ENCODE measurements at places on chromosomes 2 and 18. TPM values are rescaled to one million over a fixed set of nuclear protein-coding genes. Genes with fewer than 3 reads are reported as not detected.

Gene CNDP1
- total RNA-seq = 0.23 TPM

Gene TMEM182
- total RNA-seq = 8.5 TPM

Gene CRYBA2
- not detected for total RNA-seq

Gene NPC1
- 33.9 TPM for total RNA-seq

Gene COLEC12
- 16.8 TPM for total RNA-seq

Gene SAG
- total RNA-seq = 1.4 TPM

Gene UPP2
- total RNA-seq = 0.69 TPM

Gene NXPH2
- total RNA-seq = 19.4 TPM

Gene SULT1C4
- total RNA-seq = 15.5 TPM

Gene LRATD1
- total RNA-seq = 63.2 TPM

Gene C18orf54
- 9.2 TPM for total RNA-seq

Gene XDH
- total RNA-seq = 0.23 TPM

Gene RFX8
- 1.2 TPM for total RNA-seq

Gene CFAP65
- 2.3 TPM for total RNA-seq

Gene EFHD1
- total RNA-seq = 3.7 TPM

Gene CROCC2
- 1.4 TPM for total RNA-seq

Gene SPDYA
- total RNA-seq = 1.2 TPM

Gene MOCOS
- total RNA-seq = 0.69 TPM

Gene MLPH
- total RNA-seq = 0.69 TPM

Gene SDC1
- 17.1 TPM for total RNA-seq

Gene FSIP2
- 2.3 TPM for total RNA-seq

Gene HOXD13
- total RNA-seq = not detected
